Stromal cell of bone marrow (primary cell): ENCODE measurements at places on chromosomes 6 and 20.

- peak; percentile 68 for DNase-seq
Observed at GRCh38 chr6:44074439-44074812, 52.8 kb downstream of the MRPL14 start.

GRCh38 chr20:47950124-47950912, 165.0 kb upstream of the SULF2 start:
- no peak for DNase-seq

- no peak for DNase-seq
Observed at GRCh38 chr6:33990061-33990541, 155.8 kb downstream of the GRM4 start.

DNA sequence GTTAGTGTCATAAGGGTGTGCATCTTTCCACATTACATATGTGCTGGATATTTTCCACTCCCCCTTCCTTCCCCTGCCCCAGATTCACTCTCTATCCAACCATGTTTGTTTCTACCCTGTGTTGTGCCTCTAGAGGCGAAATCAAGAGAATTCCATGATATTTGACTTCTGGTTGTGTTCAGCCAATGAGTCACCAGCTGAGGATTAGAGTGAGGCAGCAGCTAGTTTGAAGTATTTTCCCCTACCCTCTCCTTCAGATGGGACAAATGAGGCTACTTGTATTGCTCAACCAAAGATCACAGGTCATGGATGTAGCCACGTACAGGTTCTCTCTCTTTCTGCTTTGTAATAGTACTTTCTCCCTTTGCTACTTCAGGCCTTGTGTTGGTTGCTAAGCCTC, 24.5 kb upstream of the OR2J2 start:
- no peak for DNase-seq

DNA sequence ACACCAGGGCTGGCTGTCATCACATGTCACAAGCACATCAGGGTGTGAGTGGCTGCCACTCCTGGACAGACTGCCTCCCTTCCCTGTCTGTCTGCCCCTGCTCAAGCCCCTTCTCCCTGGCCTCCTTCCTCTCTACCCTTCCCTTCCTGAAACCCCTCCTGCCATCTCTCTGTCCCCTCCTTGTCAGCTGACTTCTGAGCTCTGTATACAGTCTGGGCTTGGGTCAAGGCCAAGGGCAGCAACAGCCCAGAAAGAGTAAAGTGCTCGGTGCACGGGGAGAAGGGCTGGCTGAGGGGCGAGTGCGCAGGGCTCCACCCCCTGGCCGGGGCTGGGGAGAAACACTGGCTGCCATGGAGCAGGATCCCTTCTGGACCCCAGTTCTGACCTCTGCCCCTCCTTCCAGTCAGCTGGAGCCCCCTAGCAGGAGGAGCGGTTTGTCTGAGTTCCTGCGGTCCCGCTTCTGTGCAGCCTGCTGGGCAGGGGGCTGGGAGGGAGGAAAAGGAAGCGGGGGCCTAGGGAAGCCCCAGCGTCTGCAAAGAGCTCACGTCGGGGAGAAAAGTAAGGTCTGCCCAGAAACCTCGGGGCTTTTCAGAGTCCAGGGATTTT, 2.0 kb downstream of the LKAAEAR1 start:
- no peak for DNase-seq

GRCh38 chr6:130615816-130616215, 211.4 kb upstream of the SMLR1 start:
- DNase-seq: no peak

- no peak for DNase-seq
Observed at GRCh38 chr6:22569281-22570184, at the start of gene HDGFL1. HDGFL1 (plus strand) TSS chr6:22569566; CDS start chr6:22569576, 10 bp downstream.

DNA sequence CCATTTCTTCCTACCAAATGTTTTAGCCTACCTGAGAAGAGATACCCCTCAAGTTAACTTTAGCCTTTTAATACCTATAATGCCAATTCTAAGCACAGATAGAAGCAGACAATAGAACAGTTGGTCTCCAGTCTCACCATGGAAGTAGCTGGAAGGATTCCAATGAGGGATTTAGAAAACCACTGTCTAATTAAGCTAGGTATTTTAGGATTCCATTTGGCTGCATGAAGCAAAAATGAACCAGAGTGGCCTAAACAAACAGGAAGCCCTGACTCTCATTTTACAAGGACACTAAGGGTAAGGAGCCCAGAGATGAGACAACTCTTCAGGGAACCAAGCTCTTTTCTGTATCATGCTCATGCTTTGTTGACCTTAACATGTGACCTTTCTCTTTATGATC, 199.2 kb downstream of the ALDH8A1 start:
- DNase-seq: no peak

- no peak for DNase-seq
Observed at GRCh38 chr6:46583721-46584120, 68.9 kb downstream of the CYP39A1 start.

GRCh38 chr6:163418311-163419029, 4.0 kb downstream of the QKI start:
- no peak for DNase-seq

- no peak for DNase-seq
Observed at GRCh38 chr20:53622247-53623133, 28.9 kb upstream of the ZNF217 start.

GRCh38 chr6:13009461-13009860, 292.9 kb downstream of the PHACTR1 start:
- no peak for DNase-seq

DNA sequence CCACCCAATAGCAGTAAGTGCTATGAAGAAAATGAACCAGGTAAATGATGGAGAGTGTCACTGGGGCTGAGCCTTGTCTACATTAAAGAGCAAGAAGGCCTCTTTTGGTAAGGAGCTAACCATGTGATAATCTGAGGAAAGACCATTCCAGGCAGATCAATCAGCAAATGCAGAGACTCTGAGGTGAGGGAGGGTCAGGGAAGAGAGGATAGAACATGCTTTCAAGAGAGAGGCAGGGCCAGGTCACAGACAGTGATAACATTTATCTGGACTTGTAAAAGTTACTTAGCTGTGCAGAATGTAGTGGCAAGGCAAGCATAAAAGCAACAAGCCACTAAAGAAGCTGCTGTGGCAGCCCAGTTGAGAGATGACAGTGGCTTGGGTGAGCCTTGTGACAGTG, 197.3 kb downstream of the TASP1 start:
- no peak for DNase-seq

GRCh38 chr20:57317789-57318371, 11.7 kb upstream of the SPO11 start:
- no peak for DNase-seq

DNA sequence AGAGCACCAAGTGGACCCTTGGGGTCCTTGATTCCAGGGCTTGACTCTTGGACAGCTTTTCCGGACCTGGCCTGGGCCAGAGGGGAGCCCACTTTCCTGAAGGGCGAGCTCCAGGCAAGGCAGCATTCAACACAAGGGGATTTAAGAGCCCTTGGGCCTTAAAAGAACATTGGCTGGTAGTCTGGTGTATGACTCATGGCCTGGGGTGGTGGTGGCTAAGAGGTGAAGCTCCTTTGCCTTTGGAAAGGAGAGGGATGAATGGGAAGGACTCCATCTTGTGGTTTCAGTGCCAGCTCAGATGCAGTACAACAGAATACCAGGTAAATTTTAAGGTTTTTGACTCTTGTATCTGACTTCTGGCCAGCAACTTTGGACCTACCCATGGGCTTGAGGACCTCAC, 760.7 kb downstream of the GRIK2 start:
- DNase-seq: no peak

DNA sequence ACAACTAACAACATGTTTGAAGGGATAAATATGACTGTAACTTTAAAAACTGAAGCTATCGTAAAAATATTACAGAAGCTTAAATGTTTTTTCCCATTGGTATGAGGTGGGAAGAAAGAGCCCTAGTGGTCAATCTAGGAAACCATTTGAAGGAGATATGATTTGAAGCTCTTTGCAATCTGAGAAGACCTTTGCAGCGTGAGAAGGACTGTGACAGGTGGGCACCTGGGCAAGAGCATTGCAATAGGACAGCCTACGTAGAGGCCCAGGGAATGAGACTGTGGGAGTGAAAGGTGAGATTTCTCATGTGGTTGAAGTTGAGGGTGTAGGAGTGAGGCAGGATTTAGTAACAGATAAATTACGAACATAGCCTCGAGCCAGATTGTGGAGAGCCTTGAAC, 108.0 kb upstream of the PDE7B start:
- DNase-seq: no peak

DNA sequence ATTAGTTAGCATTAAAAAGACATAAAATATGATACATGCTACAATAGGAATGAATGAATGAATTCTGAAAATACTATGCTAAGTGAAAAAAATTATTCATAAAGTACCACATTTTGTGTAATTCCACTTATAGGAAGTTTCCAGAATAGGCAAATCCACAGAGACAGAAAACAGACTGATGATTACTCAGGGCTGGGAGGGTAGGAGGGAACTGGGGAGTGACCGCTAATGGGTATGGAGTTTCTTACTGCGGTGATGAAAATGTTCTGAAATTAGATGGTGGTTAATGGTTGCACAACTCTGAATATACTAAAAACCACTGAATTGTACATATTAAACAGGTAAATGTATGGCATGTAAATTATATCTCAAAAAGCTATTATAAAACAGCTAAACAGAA, 22.6 kb downstream of the FERMT1 start:
- DNase-seq: no peak
